NCI-H526 (cell line): ENCODE measurements at places on chromosomes 1 and 21.

GRCh38 chr1:243415663-243416408 lies 160.0 kb downstream of the SDCCAG8 start:
- DNase-seq: no peak

- peak; percentile 23 for DNase-seq
Measured at GRCh38 chr1:90504509-90504908, 212.6 kb downstream of the BARHL2 start.

GRCh38 chr1:172408958-172409357 lies 11.5 kb upstream of the C1orf105 start:
- DNase-seq: no peak

GRCh38 chr1:218480588-218481099 lies 135.5 kb downstream of the TGFB2 start:
- DNase-seq: no peak

- no peak for DNase-seq
Measured at GRCh38 chr1:207854001-207854400, 56.9 kb downstream of the CD34 start.

DNA sequence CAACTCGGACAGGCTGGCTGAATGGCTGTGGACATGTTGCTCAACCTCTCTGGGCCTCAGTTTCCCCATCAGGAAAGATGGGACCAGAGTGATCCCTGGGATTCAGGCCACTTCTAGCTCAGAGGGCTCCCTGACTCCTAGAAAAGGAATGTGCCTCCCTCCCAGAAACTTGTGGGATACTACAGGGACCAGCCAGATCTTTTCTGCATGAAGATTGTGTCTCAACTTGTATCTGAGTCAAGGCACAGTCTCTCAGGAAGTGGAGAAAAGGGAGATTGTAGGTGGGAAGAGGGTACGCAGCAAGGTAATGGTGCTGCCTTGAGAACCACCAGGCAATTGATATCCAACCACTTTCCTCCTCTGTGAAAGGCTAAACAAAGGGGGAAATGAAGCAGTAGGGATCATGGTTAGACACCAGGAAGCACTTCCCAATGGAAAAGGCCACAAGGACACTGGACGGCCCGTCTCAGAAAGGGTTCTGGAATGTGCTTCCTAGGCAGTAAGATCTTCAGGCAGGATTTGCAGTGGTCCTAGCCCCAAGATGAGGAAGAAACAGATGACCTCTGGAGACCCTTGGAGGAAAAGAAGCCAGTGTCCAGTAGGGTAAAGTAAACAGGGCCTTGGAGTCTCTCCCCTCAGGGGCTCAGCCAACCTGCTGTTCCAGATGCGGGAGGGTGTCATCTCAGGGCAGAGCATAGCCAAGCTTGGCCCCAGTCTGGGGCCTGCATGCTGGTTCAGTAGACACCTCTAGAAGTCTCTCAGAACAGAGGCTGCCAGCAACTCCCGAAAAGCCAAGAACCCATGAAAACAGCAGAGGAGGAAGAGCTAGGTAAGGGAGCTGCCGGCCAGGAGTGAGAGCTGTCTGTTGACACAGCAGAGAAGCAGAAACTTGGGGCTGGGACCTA lies 16.8 kb downstream of the IFFO2 start:
- DNase-seq: no peak

- peak; percentile 53 for DNase-seq
Measured at GRCh38 chr1:150429805-150430204, 57.4 kb upstream of the TARS2 start.

GRCh38 chr1:213335084-213335483 lies 284.0 kb downstream of the RPS6KC1 start:
- DNase-seq: no peak

- DNase-seq: no peak
Measured at GRCh38 chr1:54528613-54529012, 19.4 kb upstream of the ACOT11 start.

DNA sequence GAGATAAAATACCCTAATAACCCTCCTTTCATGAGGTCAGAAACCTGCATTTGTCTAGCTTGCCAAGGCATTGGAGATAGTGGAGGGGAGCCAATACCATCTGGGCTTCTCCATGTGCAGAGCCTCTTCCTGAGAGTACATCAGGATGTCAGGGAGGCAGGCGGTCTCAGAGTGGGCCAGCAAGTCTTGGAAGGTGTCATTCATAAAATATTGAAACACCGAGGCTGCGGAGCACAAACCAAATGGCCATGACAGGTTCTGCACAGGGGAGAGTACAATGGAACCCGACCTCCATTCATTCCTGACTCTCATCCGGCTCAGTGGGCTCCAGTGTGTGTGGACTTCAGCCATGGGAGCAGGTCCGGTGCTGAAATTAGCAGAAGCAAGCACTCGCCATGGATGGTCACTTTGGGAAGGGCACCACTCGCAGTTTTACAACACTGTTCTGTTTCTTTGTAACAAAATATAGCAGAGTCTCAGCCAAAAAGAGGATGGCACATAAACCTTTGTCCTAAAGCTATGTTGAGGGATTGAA lies 446.6 kb downstream of the SIPA1L2 start:
- no peak for DNase-seq

GRCh38 chr21:46100020-46100419 lies 2.1 kb downstream of the COL6A2 start:
- DNase-seq: no peak
